ENCODE measurements at places on chromosomes 12 and 14. TPM values are rescaled to one million over a fixed set of nuclear protein-coding genes. Genes with fewer than 3 reads are reported as not detected.

- no peak for DNase-seq
These were observed 255.8 kb upstream of the FOXN3 start for GRCh38 chr14:89672636-89673511.

- no peak for DNase-seq
These were observed 31.4 kb upstream of the TOMM20L start for GRCh38 chr14:58364316-58364715.

DNA sequence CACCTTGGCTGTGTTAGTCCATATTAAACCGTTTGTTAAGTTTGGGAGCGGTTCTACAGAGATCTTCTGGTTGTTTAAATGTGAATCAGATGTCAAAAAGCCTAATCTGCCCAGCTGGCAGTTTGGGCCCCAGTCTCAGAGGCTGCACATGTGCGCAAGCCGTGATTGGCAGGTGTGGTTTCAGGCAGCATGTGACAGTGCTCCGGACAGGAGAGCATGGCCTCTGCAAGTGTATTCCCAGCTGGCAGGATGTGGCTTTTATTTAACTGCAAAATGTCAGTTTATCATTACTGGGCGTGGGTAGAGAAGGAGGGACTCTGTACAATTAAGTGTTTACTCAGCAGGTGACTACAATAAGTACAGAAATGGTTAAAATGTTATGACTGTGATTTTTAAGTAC lies 77.5 kb downstream of the PELI2 start:
- no peak for DNase-seq

DNA sequence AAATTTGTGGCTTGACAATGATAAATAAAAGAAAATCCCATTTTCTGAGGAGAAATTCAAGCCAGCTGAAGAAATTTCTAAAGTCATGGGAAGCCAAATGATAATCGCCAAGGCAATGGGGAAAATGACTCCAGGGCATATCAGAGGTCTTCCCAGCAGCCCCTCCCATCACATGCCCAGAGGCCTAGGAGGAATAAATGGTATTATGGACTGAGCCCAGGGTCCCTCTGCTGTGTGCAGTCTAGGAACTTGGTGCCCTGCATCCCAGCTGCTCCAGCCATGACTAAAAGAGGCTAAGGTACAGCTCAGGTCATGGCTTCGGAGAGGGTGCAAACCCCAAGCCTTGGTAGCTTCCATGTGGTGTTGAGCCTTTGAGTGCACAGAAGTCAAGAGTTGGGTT lies 4.4 kb downstream of the CLEC12A start:
- no peak for DNase-seq

- no peak for DNase-seq
These were observed 326.1 kb downstream of the BCL11B start for GRCh38 chr14:98945611-98946570.

DNA sequence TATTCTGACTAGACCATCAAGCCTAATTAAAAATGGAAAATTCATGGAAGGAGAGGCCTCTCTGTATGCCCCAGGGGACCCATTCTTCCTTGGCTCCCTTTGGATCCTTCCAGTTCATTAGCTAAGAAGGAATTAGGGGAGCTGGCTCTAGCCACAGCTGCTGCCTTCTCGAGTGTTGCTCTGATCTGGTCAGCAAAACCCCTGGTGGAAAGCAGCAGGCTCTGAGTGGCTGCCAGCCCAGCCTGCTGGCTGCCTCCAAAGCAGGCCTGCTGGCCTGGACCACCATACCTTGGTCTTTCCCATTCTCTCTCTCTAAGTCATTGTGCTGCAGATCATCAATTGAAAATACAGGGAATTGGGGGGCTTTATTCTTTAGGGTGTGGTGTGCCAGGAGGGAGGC lies 29.0 kb upstream of the AKAP6 start:
- no peak for DNase-seq

GRCh38 chr14:33348510-33348909 lies 409.8 kb downstream of the NPAS3 start:
- DNase-seq, result no peak

DNA sequence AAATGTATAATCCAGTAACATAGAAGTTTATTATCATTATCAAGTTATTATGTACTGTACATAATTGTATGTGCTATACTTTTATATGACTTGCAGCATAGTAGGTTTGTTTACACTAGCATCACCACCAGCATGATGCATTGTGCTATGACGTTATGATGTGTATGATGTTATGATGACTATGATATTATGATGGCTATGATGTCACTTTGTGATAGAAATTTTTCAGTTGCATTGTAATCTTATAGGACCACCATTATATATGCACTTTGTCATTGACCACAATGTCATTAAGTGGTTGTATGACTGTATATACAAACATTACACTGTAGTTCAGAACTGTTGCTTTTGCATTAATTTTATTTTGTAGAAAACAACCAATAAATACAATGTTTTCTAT lies 173.4 kb downstream of the PPFIA2 start:
- no peak for DNase-seq

FBLN5 gene
- total RNA-seq, result not detected

CSAD gene
- 43.2 TPM for total RNA-seq

MSI1 gene
- not detected for total RNA-seq
